ENCODE measurements at places on chromosomes 4 and X.

GRCh38 chr4:84718699-84719098 is 135.8 kb downstream of the CDS1 start:
- no peak for DNase-seq

- peak; percentile 68 for DNase-seq
Measured at GRCh38 chr4:184198190-184198589, 19.5 kb downstream of the ENPP6 start.

DNA sequence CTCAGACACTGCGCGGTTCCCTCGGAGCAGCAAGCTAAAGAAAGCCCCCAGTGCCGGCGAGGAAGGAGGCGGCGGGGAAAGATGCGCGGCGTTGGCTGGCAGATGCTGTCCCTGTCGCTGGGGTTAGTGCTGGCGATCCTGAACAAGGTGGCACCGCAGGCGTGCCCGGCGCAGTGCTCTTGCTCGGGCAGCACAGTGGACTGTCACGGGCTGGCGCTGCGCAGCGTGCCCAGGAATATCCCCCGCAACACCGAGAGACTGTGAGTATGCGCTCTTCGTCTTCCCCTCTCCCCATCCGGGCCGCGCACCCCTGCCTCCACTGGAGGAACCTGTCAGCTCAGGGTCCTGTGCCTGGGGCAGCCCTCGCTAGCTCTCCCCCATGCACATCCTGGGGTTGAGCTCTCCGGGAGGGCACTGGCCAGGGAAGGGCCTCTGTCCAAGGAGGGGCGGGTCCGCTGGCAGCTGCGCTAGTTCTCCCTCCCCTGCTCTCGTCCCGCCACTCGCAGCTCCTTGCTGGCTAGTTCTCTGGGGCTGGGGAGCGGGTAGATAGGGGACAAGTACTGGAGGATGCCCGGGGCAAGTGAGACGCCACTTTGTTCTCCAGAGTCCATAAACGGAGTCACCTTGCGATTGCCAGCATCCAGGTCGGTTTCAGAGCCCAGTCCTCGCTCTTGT is 2.2 kb downstream of the SLIT2 start:
- DNase-seq, result peak; percentile 69

DNA sequence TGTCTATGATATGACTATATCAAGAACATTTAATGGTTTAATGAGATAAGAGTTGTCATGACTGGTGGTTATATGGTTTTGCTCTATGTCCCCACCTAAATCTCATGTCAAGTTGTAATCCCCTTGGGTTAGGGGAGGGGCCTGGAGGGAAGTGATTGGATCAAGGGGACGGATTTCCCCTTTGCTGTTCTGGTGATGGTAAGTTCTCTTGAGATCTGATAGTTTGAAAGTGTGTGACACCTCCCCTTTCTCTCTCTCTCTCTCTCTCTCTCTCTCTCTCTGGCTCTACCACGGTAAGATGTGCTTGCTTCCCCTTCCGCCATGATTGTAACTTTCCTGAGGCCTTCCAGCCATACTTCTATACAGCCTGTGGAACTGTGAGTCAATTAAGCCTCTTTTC is 803.4 kb downstream of the TRIML1 start:
- DNase-seq, result no peak

GRCh38 chrX:64976673-64977040 is 407 bp upstream of the ZC4H2 start:
- DNase-seq, result no peak

DNA sequence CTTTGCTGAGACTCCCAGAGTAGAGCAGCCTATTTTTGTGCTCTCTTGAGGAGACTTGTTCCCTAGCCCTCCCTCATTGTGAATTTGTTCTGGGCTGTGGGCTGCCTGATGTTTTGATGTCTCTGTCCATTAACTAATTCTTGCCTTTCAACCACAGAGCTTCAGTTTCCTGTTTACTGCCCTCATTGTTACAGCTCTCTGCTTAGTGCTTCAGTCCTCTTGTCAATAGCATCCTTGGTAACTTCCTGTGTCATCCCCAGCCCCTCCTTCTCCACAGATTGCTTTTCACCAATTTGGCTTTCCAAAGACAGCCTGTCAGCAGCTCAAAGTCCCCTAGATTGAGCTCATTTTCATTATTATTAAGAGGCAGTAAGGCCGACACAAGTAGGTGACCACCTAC is 69.9 kb downstream of the COX7B2 start:
- DNase-seq, result no peak

GRCh38 chr4:105145903-105146275 is 787 bp upstream of the TET2 start:
- DNase-seq, result peak; percentile 64

GRCh38 chrX:23514082-23514481 is 153.2 kb upstream of the PRDX4 start:
- no peak for DNase-seq

DNA sequence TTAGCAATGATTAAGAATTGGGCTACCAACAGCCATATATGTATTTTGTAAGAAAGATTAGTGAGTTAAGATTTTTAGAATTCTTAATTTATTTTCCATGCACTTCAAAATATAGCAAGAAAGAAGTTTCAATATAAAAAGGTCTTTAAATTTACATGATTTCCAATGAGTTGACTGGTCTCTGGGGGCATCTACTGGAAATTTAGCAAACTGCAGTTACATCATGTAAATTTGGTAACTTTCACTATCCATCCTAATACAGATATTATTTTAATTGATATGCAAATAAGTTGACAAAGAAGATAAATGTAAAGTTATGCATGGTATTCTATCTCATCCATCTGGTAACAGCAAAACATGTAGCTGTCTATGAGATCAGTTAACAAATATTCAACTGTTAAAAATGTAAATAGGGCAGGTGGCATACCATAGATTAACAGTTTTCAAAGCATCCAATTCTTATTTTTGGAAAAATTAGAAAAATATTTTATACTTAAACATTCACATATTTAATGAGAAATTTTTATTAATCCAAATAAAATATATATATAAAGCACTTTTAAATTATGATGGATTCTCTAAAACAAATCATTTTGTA is 29.1 kb downstream of the TTC29 start:
- no peak for DNase-seq

Data from suprapubic skin (tissue), 4 donors.